ENCODE measurements at places on chromosomes 5 and 9.
A peak's percentile ranks its signal among the peaks of the same experiment; 100 is the strongest.

GRCh38 chr9:131838530-131839280, 98.8 kb upstream of the RAPGEF1 start:
- DNase-seq = no peak

- peak; percentile 38 for DNase-seq
Measured at GRCh38 chr5:38994324-38994927, 79.8 kb downstream of the RICTOR start.

- no peak for DNase-seq
Measured at GRCh38 chr5:150180241-150181026, 9.4 kb upstream of the SLC6A7 start.

DNA sequence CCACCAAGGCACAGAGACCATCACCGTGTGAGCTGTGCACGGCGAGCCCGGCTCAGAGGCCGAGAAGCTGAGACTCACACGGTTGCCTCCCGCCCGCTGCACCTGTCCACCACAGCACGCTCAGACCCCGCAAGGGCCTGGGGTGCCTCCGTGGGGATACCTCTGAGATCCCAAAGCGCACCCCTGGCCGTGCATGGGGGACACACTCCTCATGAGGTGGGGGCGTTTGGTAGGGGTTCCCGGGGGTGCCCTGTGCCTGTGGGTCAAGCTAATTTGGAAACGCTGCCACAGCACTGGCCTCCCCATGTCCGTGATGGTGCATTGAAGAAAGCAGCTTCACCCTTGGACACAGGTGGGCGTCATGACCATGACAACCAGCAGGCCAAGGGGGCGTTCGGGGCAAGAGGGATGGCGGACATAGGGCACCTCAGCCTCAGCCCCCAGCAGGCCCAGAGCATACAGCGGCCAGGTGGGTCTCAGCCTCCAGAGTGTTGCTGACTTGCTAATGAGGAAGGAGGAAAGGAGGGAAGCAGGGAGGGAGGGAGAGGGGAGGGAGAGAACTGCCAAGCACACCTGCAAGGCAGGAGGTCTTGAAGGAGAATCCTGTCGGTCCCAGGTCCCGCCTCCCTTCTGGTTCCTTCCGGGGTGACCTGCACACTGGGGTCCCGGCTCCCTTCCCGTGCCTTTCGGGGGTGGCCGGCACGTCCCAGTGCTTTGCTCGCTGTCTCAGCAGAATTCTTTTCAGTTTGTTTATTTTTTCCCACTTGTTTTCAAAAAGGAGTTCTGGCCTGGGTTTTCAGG, 34.7 kb downstream of the GLT6D1 start:
- DNase-seq = no peak
